ENCODE measurements at places on chromosomes 2 and 18.

GRCh38 chr2:95353055-95353575, 49.4 kb upstream of the FAHD2A start:
- ATAC-seq = no peak

GRCh38 chr2:144522176-144522896, 2.4 kb upstream of the ZEB2 start:
- ATAC-seq = no peak

GRCh38 chr2:233817995-233818638, 36.2 kb downstream of the HJURP start:
- ATAC-seq = no peak

DNA sequence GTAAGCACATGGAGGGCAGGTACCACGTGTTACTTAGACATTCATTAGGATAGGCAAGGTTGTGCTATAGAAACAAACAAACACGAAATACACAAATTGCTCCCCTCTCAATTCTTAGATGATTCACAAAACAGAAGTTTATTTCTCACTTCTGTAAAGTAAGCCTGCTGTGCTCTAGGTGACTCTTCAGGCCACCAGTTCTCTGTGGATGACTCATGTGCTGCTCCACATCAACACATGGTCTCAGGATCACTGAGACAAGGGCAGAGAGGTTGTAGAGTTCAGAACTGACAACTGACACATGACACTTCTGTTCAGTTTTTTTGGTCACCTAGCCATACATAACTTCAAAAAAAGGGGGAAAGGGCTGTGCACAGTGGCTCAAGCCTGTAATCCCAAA, 70.6 kb downstream of the DAW1 start:
- no peak for ATAC-seq

- ATAC-seq = no peak
Observed at GRCh38 chr2:121049131-121049530, 235.9 kb downstream of the TFCP2L1 start.

GRCh38 chr2:119248311-119248710, 24.7 kb downstream of the STEAP3 start:
- no peak for ATAC-seq

- ATAC-seq = no peak
Observed at GRCh38 chr2:104865096-104865470, 11.2 kb downstream of the POU3F3 start.

All from activated CD4-positive, CD25-positive, alpha-beta regulatory T cell treated with anti-CD3 and anti-CD28 coated beads, Interleukin-2, amount 50 U/mL, for 24 hours (primary cell).